ENCODE measurements at places on chromosomes 6 and 20. TPM values are rescaled to one million over a fixed set of nuclear protein-coding genes. Genes with fewer than 3 reads are reported as not detected.

DNA sequence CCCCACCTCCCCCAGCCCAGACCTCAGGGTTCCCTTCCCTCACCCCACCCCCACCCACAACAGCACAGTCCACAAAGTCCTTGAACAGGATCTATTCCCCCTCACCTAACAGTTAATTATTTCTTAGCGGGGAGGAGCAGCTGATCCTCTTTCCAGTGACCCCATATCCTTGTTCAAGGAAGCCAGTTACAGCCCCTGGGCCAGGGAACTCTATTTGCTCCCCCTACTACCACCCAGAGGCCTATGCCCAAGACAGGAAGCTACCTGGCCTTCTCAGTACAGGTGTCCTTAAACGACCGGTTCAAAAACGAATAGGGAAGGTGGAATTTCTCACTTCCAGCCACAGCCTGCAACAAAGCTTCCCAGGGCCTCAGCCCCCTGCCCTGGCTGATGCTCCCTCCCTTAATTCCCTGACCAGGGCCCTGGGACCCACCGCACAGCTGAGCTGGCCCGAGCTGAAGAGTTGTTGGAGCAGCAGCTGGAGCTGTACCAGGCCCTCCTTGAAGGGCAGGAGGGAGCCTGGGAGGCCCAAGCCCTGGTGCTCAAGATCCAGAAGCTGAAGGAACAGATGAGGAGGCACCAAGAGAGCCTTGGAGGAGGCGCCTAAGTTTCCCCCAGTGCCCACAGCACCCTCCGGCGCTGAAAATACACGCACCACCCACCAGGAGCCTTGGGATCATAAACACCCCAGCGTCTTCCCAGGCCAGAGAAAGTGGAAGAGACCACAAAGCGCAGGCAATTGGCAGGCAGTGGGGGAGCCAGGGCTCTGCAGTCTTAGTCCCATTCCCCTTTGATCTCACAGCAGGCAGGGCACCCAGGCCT, 778 bp downstream of the MCCD1 start:
- no peak for DNase-seq
- peaks cover 51% of the 10 kb centered on the region for H3K36me3 ChIP-seq
- H3K27ac ChIP-seq = no peak overlapping the region
- H3K27me3 ChIP-seq = no peaks in the 10 kb centered on the region

The TRIM40 gene
- total RNA-seq = not detected

- H3K27ac ChIP-seq = no peak overlapping the region
- H3K4me3 ChIP-seq = no peak overlapping the region
- no peak for DNase-seq
- H3K36me3 ChIP-seq = no peaks in the 10 kb centered on the region
Observed at GRCh38 chr20:23291575-23292240, 58.9 kb upstream of the NXT1 start.

The SNPH gene
- 4.6 TPM for total RNA-seq

- H3K27me3 ChIP-seq = no peaks in the 10 kb centered on the region
- no peaks in the 10 kb centered on the region for H3K4me1 ChIP-seq
- H3K36me3 ChIP-seq = no peaks in the 10 kb centered on the region
Observed at GRCh38 chr6:148811459-148811858, 64.6 kb downstream of the UST start.

GRCh38 chr20:23613676-23614075, 8.0 kb upstream of the CST9 start:
- H3K27ac ChIP-seq = no peak overlapping the region
- DNase-seq = no peak
- no peaks in the 10 kb centered on the region for H3K36me3 ChIP-seq
- H3K4me1 ChIP-seq = no peaks in the 10 kb centered on the region
- H3K4me3 ChIP-seq = no peak overlapping the region

- H3K27me3 ChIP-seq = no peaks in the 10 kb centered on the region
- H3K27ac ChIP-seq = no peak overlapping the region
- H3K4me1 ChIP-seq = peaks cover 4% of the 10 kb centered on the region
- DNase-seq = no peak
- no peak overlapping the region for H3K4me3 ChIP-seq
Observed at GRCh38 chr20:47244451-47244850, 112.0 kb downstream of the ZMYND8 start.

DNA sequence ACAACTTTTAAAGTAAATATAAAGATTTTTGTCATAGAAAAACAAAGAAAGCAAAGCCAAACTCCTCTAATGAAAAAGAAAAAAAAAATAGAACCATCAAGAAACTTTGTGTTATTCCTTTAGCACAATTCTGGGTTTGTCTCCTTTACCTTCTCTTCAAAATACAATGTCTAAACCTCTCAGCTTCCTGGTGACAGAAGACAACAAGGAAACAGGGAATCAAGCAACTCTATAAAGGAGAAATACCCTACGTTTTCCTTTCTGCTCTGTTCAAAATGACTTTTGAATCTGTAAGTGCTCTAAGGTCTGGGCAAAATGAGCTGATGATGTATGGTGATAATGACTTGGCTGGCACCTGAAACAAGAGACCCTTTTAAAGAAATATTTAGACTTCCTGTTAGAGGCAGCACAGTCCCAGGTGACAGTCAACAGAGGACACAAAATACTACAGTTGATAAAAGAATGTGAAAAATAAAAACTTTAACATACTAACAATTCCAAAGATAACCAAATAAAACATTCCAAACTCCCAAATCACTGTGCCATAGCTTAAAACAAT, 101.4 kb downstream of the PRDM1 start:
- DNase-seq = no peak
- no peak overlapping the region for H3K27ac ChIP-seq
- H3K36me3 ChIP-seq = no peaks in the 10 kb centered on the region
- H3K27me3 ChIP-seq = no peaks in the 10 kb centered on the region
- no peak overlapping the region for H3K4me3 ChIP-seq

The PSORS1C1 gene
- 9.4 TPM for total RNA-seq

GRCh38 chr6:112986321-112986720, 639.2 kb downstream of the RFPL4B start:
- no peaks in the 10 kb centered on the region for H3K27me3 ChIP-seq
- no peak overlapping the region for H3K27ac ChIP-seq
- no peaks in the 10 kb centered on the region for H3K36me3 ChIP-seq
- H3K4me1 ChIP-seq = no peaks in the 10 kb centered on the region
- H3K4me3 ChIP-seq = no peak overlapping the region

DNA sequence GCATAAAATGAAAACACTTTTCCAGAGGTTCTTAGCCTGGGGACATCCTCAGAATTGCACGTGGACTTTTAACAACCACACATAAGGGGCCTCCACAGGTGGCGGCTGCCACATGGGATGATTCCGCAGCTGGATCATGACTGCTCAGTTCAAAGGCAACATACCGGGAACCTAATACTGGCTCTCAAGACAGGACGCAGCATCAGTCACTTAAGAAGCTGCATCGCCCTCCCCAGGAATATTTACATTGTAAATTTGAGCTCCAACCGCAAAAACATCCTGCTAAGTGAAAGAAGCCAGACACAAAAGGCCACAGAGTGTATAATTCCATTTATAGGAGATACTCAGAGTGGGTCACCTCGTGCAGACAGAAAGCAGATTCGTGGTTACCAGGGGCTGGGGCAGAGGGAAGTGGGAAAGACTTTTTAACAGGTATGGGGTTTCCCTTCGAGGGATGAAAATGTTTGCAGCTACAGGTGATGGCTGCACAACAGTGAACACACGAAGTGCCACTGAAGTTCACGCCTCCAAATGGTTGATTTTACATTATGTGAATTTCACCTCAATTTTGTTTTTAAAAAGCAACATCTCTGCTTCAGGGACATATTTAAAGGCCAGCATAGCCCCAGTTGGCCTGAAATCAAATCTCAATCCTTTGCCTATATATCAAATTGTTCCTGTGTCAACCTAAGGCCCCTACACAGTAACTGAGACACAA, 141.5 kb downstream of the BMP7 start:
- H3K36me3 ChIP-seq = no peaks in the 10 kb centered on the region
- no peak for DNase-seq
- no peaks in the 10 kb centered on the region for H3K27me3 ChIP-seq
- no peak overlapping the region for H3K27ac ChIP-seq
- H3K4me3 ChIP-seq = no peak overlapping the region

DNA sequence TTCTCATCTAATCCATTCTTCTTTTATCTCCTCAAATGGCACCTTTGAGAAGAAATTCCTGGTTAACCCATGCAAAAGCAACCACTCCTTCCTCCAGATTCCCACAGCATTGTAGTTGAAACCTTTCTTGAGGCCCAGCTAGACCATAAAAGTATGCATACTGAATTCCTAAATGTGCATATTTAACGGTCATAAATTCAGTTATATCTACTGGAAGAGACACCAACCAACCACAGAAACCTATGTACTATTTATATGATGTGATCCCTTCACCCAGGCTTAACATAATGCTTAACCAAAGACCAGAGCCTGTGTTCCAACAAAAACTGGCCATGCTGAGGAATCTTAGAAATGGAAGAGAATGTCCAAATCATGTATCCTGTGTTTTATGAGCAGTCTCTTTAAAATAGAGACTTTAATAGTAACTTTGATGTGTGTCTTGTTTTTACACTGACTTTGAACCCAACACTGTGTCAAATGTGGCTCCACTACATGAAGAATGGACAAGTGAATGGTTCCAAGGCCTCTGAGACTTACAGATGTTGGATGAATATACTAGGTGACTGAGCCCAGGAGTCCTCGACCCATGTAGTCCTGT, 11.4 kb upstream of the TAF8 start:
- no peak for DNase-seq
- H3K4me3 ChIP-seq = no peak overlapping the region
- no peaks in the 10 kb centered on the region for H3K36me3 ChIP-seq
- H3K4me1 ChIP-seq = peaks cover 70% of the 10 kb centered on the region

DNA sequence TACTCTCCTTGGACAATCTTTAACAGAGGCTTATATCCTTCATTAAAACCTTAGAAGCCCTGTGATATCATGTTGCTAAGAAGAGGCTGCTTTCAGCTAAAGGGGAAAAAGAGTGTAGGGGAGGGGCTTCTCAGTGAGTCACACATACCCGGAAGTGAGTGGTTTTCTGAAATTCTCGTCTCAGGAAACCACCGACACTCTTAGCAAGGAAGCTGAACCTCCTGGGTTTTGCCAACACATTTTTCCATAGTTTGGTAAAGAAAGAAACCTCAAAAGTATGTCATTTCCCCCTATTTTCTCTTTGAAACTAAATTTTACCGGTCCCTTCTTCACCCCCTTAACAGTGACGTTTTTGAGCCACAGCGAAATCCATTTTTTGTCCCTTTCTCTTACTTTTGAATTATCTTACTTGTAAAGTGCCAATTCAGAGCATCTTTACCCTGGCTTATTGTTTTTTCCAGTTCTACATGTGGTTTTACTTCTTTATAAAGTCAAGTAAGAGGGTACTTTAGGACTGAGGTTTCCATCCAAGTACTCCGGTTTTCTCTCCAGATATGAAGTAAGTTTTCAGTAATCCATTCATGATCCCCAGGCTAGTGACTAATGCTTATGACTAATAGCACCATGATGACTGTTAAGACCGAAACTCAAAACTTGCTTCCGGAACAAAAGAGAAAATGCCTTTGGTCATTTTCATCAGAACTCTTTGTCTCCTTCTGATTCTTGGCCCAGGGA, 219.3 kb downstream of the ARHGAP18 start:
- no peak overlapping the region for H3K4me3 ChIP-seq
- no peaks in the 10 kb centered on the region for H3K27me3 ChIP-seq
- peak overlapping the region; percentile 86 for H3K27ac ChIP-seq
- no peaks in the 10 kb centered on the region for H3K36me3 ChIP-seq
- DNase-seq = no peak

The OR2J1 gene
- not detected for total RNA-seq

DNA sequence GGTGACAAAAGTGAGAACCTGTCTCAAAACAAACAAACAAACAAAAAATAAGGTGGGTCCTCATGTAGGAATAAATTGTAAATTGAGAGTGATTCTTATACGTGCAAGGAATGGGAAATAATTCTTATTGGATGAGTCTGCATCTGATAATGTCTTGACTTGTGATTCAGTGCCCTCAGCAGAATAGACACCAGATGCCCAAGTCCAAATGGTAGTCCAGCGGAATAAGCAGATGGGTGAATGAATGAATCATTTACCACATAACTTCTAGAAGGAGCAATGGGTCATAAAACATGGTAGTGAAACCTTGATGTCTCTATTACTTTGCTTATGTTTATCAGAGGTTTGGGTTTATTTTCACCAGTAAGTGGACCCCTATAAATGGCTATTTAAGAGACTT, 747.7 kb downstream of the PHF3 start:
- no peak overlapping the region for H3K4me3 ChIP-seq
- H3K4me1 ChIP-seq = no peaks in the 10 kb centered on the region
- DNase-seq = no peak
- no peak overlapping the region for H3K27ac ChIP-seq

The SPTLC3 gene
- 19.3 TPM for total RNA-seq

GRCh38 chr6:91013511-91013910, 426.6 kb upstream of the MAP3K7 start:
- no peaks in the 10 kb centered on the region for H3K4me1 ChIP-seq
- DNase-seq = no peak
- H3K4me3 ChIP-seq = no peak overlapping the region
- no peak overlapping the region for H3K27ac ChIP-seq
- no peaks in the 10 kb centered on the region for H3K36me3 ChIP-seq

- no peaks in the 10 kb centered on the region for H3K36me3 ChIP-seq
- H3K4me3 ChIP-seq = no peak overlapping the region
- H3K27ac ChIP-seq = peak overlapping the region; percentile 62
- no peaks in the 10 kb centered on the region for H3K4me1 ChIP-seq
- no peak for DNase-seq
Observed at GRCh38 chr20:59829786-59830664, 103.4 kb downstream of the SYCP2 start.

GRCh38 chr6:132590362-132590761, 821 bp upstream of the TAAR5 start:
- no peak for DNase-seq
- H3K27me3 ChIP-seq = no peaks in the 10 kb centered on the region
- no peak overlapping the region for H3K27ac ChIP-seq
- H3K36me3 ChIP-seq = no peaks in the 10 kb centered on the region
- no peaks in the 10 kb centered on the region for H3K4me1 ChIP-seq
